ENCODE measurements at places on chromosomes 16 and 17.

- DNase-seq = no peak
Observed at GRCh38 chr17:40345161-40345993, 19.2 kb downstream of the GJD3 start.

DNA sequence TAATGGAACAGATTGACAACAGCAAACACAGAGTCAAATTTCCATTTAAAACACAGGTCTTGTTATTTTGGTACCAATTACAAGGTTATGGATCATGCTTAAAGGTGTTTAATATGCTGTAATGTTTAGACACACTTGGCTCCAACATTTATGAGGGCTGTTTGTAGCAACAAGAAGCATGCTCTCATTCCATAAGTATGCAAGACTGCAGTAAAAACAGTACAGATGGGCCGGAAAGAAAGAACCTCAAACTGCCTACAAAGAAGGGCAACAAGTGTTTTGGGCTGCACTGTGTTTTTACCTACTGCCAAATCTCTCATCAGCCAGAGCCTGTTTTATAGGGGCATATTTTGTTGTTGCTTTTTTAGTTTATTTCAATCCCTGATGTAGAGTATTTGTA lies 100.5 kb upstream of the HS3ST3A1 start:
- no peak for DNase-seq

GRCh38 chr16:4115209-4115948 lies 863 bp downstream of the ADCY9 start:
- peak; percentile 13 for DNase-seq

DNA sequence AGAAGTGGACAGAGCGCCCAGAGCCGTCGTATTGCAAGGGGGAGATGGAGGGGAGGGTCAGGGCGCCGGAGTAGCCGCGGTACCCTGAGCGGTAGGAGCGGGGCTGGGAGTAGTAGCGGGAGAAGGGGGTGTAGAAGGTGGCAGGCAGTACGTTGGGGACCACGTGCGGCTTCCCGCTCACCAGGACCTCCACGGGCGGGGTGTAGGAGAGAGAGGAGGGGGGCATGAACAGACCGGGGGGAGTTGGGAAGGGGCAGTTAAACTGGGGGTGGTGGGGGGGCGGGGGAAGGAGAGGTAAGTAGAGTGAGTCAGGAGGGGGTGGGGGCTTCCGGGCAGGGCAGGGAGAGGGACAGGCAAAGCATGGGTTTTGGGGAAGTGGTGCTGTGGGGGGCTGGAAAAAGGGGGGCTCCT lies 16.8 kb downstream of the ST6GALNAC2 start:
- DNase-seq = no peak

- no peak for DNase-seq
Observed at GRCh38 chr16:65116818-65117430, 4.9 kb downstream of the CDH11 start.

GRCh38 chr17:40432864-40433528 lies 10.3 kb upstream of the IGFBP4 start:
- no peak for DNase-seq

- DNase-seq = no peak
Observed at GRCh38 chr17:65685110-65685509, 123.7 kb upstream of the AXIN2 start.

DNA sequence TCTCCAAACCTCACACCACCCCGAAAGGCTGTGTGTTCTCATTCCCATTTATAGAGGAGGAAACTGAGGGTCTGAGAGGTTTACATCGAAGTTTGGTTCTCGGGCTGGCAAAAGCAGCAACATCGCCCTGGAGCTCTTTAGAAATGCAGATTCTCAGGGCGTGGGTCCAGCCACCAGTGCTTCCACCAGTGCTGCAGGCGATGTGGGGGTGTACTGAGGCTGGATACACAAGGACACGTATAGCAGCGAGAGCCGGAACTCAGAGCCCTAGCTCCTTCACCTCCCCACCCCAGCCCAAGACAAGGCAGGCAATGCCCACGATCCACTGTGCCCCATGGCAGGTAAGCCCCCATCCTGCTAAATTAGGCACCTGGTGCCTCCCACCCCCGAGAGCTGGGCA lies 5.9 kb downstream of the GPRC5B start:
- no peak for DNase-seq

DNA sequence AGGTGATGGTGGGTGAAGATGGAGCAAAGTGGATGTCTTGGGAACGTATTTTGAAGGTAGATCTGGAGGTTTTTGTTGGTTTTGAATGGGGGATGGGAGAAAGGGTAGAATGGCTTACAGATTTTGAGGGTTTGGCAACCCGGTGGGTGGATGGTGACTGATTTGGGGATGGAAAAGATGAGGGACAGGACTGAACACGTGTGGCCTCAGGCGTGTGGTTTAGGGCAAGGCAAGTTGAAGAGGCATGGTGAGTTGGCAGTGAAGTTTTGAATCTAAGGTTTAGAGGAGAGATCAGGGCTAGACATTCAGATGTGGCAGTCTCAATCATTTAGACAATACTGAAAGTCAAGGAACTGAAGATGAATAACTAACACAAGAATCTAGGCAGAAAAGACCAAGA lies 5.0 kb upstream of the DCTPP1 start:
- no peak for DNase-seq

GRCh38 chr16:65480281-65481091 lies 358.6 kb upstream of the CDH11 start:
- DNase-seq = no peak

DNA sequence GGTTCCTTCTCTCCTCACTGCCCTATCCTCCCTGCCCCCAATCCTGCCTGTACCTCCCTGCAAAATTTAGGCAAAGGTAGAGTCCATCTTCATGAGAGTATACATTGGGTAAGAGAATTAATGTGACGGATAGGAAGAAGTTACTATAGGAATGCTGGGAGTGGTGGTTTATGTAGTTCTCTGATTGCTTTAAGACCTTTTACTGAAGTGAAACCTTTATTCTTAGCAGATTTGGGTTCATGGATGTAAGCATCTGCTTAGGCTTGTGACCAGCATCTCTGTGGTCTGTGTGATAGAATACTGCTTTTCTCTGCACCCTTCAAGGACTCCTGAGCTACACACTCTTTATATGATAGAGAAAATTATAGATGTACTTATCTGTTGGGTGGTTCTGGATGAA lies 127.3 kb downstream of the PRKCA start:
- DNase-seq = no peak

DNA sequence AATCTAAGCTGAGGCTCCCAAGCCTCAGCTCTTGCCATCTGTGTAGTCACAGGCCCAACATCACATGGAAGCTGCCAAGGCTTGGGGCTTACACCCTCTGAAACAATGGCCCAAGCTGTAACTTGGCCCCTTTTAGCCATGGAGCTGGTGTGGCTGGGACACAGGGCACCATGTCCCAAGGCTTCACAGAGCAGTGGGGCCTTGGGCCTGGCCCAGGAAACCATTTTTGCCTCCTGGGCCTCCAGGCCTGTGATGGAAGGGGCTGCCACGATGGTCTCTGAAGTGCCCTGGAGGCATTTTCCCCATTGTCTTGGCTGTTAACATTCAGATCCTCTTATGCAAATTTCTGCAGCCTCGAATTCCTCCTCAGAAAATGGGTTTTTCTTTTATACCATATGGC lies 952.3 kb upstream of the GOT2 start:
- DNase-seq = no peak

DNA sequence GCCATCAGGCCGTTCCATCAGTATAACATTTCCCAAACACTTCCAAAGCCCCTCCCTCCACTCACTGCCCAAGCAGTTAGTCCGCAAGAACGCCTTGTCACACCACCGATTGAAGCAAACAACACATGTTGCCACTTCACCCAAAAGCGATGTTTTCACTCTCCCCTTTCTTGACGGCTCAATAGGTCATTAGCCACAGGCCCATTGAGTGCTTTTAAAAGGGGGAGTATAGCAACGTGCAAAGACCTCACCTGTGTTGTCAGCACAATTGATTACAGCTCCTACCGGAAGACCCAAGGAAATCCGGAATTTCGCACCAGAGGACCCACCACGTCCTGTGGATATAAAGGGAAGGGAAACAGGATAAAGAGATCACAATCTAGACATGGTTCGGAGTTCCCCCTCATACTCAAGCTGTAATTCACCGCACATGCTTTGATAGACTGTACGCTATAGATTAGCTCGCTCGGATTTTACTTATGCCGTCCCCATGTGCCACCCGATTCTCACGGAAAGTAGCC lies 690 bp downstream of the RPL23 start:
- DNase-seq = no peak

- no peak for DNase-seq
Observed at GRCh38 chr17:14594690-14595089, 293.8 kb downstream of the HS3ST3B1 start.

- no peak for DNase-seq
Observed at GRCh38 chr17:15934866-15935265, 10.1 kb upstream of the ADORA2B start.

GRCh38 chr17:56678249-56679114 lies 85.0 kb downstream of the NOG start:
- no peak for DNase-seq

GRCh38 chr16:46915483-46916025 lies 31.4 kb downstream of the GPT2 start:
- no peak for DNase-seq

DNA sequence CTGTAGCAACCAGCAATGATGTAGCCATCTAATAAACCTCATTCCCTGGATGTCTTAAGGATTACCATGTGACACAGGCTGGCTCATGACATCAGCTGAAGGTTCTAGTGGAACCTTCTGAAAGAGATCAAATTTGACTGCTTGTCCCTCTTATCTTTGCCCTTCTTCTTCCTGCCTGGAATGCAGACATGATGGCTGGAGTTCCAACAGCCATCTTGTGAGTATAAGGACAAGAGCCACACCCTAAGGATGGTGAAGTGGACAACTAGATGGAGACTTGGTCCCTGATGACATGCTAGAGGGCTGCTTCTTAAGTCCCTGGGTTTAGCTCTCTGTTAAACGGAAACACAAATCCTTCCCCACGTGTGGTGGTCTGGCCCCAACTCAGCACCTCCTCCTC lies 37.6 kb downstream of the PLXDC1 start:
- DNase-seq = no peak

DNA sequence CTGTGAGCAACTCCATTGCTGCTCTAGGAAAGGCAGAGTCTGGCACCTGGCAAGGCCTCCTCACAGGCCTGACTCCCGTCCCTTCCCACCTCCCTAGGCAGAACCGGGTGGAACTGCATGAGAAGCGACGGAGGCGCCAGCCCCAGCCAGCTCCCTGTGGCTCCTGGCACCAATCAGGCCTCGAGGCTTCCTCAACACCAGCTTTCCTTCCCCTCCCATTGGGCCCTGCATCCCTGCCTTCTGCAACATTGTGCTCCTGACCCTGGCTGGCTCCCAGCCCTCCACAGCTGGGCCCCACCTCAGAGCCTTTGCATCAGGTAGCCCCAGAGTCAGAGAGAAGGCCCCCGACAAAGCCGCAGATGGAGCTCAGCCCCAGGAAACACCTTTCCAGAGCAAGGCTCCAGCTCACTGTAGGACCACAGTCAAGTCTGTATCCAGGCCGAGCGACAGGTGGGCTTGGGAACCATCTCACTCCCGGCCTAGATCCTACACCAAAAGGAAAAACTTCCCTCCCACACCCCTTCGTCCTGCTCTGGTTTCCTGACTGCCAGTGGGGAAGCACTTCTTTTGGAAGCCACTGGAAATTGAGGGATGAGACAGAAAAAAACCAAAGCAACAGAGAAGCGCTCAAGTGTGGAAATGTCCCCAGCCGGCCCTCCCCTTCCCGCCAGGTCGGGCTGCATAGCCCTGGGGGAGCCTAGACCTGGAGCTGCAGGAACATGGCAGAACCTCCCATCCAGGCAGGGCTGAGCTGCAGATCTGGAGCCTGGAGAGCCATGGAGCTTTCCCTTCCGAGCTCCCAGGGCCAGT lies 31.0 kb downstream of the LRRC75A start:
- DNase-seq = no peak

GRCh38 chr16:86059253-86060171 lies 160.6 kb downstream of the IRF8 start:
- DNase-seq = no peak

- DNase-seq = no peak
Observed at GRCh38 chr17:8436844-8437171, 1.1 kb downstream of the NDEL1 start.

DNA sequence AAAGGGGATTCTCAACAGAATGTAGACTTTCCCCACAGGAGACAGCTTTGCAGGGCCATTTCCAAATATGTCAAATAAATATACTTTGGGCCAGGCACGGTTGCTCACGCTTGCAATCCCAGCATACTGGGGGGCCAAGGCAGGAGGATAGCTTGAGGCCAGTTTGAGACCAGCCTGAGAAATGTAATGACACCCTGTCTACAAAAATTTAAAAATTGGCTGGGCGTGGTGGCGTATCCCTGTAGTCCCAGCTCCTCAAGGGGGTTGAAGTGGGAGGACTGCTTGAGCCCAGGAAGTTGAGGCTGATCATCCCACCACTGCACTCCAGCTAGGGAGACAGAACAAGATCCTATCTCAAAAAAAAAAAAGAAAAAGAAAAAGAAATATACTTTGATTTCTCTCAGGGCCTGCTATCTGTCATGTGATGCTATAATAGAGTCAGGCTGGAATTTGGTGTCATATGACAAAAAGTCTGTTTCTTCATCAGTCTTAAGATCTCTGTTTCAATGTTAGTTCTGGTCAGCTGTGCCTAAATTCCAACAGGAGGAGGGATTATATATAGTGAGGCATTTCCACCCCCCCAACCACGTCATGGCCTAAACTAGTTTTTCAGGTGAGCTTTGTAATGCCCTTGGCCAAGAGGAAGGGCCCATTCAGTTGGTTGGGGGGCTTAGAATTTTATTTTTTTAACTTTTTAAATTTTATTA lies 4.3 kb upstream of the ZDHHC7 start:
- no peak for DNase-seq

- DNase-seq = no peak
Observed at GRCh38 chr16:67995423-67995822, 3.9 kb downstream of the DPEP2 start.

DNA sequence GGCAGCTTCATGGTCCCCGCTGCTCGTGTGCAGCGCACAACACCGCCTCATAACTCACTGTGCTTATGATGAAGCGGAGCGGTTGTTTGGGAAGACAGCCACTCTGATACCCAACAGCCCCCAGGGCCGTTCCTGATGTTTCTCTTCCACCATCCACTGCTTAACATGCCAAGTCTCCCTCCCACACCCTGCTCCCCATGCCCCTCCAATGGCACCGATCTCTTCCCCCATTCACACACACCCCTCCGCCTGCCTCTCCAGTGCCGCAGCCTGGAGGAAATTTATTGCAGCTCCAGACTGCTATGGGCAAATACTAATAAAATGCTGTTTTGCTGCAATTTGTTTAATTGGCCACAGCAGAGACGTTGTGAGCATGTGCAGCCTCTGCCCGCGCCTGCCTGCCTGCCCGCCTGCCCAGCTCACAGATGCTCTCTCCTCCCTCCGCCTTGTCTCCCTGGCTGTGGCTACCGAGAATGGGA lies 80.3 kb upstream of the LHX1 start:
- no peak for DNase-seq

DNA sequence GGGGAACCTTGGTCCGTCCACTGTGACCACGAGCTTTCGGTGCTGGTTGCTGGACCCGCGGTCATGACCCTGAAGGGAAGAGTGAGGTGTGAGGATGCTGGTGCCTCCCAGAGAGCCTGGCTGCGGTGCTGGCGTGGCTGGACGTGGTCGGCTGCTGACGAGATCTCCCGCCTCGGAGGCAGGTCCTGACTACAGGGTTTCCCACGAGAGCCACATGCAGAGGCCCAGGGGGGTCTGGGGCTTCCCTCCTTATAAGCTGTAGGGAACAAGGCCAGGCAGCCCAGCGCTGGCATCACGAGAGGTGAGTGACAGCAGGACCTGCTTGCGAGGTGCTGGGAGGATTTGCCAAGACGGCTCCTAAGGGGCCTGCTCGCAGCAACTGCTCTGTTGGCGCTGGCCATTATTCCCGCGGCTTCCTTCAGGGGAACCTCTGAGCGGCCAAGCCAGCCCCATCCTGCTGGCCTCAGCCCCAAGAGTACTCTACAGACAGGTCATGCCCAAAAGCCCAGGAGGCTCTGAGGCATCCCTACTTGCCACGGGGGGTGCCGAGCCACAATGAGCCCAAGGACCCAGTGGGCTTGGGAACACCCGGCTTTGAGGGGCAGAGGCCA lies 134.8 kb downstream of the FOXL1 start:
- DNase-seq = no peak

Measured in activated CD4-positive, CD25-positive, alpha-beta regulatory T cell (primary cell).